ENCODE measurements at places on chromosomes 1 and 21. TPM values are rescaled to one million over a fixed set of nuclear protein-coding genes. Genes with fewer than 3 reads are reported as not detected.

Gene CFHR4
- total RNA-seq = not detected

Gene CGN
- total RNA-seq = 0.08 TPM

Gene IL12RB2
- 0.98 TPM for total RNA-seq

Gene SPATA21
- not detected for total RNA-seq

GRCh38 chr1:39410915-39411436 lies 80.5 kb upstream of the BMP8A start:
- peak; percentile 82 for DNase-seq

DNA sequence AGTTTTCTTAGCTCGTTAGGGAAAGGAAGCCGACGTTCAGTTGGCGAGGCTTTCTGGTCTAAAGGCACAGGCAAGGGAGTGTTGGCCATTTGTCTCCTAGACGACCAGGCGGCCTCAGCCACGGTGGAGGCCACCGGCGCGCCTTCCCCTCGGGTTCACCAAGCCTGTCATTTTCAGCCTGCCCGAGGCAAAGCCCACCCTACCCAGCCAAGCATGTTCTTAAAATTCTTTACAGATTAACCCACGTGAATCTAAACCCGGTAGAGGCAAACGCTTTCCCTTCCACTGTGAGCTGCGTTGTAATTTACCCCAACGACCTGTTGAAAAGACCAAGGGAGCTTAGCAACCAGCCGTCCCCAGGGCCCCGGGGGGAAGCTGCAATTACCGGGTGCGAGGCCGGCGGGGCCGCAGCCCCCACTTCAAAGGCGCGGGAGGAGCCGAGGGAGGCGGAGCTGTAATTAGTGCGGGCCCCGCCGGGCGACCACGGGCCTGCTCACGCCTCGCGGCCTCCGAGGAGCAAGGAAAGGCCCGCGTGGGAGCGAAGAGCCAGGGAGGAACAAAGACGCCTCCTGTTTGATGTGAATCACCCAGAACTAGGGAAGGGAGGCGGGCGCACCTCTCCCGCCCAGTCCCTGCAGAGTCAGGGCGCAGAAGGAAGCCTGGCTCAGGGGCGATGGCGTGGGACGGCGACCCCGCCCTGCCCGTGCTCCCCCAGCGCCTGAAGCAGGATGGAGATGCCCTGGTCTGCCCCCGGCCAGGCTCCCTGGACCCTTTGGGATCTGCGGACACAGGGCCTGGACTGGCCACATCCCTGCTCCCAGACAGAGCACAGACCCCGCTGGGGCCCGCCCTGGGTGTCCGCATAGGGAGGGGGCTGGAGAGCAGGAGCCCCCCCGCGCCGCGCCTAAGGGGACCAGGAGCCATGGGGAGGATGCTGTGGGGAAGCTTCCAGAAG lies 12.1 kb upstream of the TSPEAR start:
- no peak for DNase-seq

DNA sequence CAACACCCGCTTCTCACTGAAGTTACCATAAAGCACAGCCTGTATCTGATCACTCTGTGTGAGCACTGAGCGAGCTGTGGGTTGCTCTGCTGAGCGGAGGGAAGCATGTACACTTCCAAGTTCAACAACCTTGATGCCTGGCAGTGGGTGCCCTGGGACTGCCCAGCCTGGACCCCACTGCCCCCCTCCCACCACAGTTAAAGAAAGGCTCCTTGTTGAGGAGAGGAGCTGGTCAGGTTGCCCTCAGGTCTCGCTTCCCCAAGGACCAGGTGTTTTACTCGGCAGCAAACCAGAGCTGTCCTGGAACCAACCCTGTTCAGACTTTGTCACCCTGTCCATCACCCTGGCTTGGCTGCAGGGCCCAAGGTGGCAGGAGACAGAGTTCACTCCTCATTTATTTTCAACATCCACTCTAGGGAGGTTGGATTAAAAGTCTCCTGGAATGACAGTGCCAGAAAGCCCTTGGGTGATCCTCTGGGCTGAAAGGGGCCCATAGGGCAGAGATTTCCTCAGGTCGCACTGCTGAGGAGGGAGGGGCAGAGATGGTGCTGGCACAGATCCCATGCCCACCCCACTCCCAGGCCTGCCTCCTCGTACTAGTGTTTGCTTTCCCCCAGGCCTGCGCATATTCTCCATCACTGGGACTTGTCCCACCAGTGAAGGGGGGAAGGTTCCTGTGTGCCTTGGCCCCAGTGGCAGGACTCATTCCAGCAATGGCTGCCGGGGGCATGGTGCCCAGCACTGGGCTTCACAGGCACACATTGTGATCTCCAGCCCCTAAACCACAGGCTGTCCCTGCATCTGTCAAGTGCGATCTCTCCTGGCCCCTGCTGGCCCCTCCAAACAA lies 101.7 kb downstream of the TRABD2B start:
- no peak for DNase-seq

- DNase-seq = no peak
Observed at GRCh38 chr1:246165826-246166709, 341.0 kb downstream of the SMYD3 start.

GRCh38 chr1:16449666-16450065 lies 9.1 kb downstream of the NECAP2 start:
- DNase-seq = no peak

DNA sequence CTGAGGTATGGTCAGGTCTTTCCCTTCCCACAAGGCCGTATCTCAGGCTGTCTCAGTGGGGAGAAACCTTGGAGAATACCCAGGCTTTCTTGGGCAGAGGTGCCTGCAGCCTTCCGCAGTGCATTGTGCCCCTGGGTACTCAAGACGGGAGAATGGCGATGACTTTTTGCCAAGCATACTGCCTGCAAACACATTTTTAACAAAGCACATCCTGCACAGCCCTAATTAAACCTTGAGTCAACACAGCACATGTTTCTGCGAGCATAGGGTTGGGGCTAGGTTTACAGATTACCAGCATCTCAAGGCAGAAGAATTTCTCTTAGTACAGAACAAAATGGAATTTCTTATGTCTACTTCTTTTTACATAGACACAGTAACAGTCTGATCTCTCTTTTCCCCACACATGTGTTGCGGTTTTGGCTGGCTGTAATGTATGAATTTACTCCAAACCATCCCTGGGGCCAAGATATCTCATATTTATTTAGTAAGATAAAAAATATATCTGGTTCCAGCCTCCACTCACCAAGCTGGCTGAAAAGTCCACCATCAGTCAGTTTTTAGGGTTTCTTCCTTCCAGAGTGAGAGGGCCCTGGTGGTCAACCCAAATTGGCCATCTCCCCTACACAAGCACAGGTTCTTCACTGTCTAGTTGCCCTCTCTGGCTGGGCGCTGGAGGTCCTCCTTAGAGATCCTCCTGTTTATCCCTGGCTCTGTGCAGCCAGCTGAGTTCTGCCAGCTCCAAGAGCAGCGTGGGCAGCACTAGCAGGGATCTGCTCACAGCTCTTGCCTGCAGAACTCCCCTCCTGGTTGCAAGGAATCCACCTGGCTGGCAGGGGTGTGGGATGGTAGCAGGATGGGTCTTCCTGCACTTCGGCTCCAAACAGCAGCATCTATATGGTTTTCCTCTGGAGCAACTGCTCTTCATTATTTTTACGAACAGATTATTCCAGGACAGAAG lies 2.6 kb downstream of the FAAH start:
- DNase-seq = no peak

DNA sequence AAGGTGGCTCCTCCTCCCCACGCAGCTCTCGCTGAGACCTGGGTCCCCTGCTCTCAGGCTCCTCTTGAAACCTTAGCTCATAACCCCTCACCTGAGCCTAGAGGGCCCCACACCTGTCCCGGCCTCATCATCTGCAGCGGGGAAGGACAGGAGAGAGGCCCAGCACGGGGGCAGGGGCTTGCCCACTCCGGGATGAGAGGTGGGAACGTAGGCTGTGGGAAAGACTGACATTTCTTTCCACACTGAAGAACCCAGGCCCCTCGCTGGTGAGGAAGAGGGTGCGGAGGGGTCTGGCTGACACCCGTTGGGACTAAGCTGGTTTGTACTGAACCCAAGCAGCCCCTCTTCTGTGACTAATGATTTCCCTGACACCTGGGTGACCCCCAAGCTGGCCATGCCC lies 14.0 kb upstream of the NES start:
- no peak for DNase-seq

- no peak for DNase-seq
Observed at GRCh38 chr1:206097381-206097780, 19.8 kb downstream of the AVPR1B start.

DNA sequence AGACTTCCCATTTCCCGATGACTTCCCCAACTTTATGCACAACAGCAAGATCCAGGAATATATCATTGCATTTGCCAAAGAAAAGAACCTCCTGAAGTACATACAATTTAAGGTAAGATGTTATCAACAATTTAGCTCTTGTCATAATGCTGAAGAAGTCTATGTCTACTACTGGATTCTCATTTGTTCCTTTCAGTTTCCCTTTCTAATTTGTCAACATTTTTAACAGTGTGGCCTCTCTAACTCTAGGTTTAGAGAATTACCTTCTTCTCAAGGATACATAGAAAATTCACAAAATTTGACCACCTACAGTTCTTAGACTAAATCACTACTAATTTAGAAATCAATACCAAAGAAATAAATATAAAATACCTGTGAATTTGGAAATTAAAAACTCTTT lies 13.2 kb downstream of the FMO3 start:
- no peak for DNase-seq

DNA sequence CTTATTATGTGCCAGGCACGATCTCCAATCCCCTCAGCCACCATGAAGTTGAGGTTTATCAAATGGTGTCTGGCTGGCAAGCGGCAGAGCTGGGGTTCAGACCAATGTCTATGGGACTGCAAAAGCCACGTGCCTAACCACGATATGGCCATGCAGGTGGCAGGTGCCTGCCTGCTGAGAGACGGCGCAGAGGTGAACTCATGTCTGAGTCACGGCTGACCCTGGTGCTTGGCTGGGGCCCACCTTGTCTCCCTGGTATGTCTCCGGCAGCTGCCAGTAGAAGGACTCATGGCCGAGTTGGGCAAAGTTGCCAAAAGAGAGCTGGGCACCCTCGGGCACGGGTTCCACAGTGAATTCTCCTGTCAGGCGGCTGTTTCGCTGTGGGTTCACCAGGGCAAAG lies 59.9 kb downstream of the LDLRAD2 start:
- no peak for DNase-seq

- no peak for DNase-seq
Observed at GRCh38 chr1:53373246-53373645, 45.4 kb upstream of the LRP8 start.

GRCh38 chr1:80531182-80531581 lies 1269.6 kb upstream of the ADGRL2 start:
- DNase-seq = no peak

DNA sequence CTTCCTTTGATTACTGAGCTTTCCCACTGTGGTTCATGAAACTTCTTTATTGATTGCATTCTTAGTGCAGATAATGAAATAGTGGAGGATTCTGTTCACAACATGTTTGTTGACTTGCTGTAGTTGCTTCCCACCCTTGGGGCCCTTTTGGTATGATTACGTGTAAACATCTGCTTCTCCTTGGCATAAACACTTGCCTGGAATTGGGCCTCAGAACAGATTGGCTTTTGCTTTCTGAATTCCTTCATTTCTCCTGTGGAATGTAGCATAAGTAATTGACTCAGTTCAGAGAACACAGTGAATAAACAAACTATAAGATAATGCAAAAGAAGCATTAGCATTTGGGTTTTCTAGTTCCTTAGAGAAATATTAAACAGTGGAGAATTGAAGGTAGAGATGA lies 59.5 kb upstream of the LAMC2 start:
- no peak for DNase-seq
